CD4-positive, alpha-beta T cell treated with Interleukin-4 for 1 hour (primary cell): ENCODE measurements at places on chromosomes 12 and 14.
A peak's percentile ranks its signal among the peaks of the same experiment; 100 is the strongest.

DNA sequence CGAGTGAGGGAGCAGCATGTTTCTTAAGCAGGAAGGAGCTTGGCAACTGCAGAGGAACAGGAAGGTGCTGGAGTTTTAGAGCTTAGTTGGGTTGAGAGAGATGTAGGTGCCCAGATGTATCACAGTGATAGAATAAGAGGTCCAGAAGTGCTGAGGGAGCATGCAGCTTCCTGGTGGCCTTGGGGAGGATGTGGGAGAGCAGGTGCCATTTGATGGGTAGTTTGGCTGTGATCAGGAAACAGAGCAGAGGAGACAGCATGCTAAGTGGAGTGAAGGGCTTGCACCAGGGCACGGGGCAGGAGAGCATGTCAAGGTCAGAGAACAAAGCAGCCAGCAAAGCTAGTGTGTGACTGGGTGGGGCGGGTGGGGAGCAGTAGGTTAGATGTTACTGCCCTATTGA is 74.8 kb downstream of the PAPOLA start:
- no peak for DNase-seq

DNA sequence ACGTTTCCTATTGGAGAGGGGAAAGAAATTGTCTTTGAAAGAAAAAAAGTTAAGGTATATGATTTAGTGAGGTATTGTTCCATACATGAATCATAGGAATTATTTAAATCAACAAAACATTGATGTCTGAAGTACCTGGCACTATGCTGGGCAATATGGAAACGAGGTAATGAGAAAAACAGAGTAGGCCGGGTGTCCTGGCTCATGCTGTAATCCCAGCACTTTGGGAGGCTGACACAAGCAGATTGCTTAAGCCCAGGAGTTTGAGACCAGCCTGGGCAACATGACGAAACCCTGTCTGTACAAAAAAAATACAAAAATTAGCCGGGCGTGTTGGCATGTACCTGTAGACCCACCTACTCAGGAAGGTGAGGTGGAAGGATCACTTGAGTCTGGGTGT is 45.9 kb downstream of the AEBP2 start:
- no peak for DNase-seq

DNA sequence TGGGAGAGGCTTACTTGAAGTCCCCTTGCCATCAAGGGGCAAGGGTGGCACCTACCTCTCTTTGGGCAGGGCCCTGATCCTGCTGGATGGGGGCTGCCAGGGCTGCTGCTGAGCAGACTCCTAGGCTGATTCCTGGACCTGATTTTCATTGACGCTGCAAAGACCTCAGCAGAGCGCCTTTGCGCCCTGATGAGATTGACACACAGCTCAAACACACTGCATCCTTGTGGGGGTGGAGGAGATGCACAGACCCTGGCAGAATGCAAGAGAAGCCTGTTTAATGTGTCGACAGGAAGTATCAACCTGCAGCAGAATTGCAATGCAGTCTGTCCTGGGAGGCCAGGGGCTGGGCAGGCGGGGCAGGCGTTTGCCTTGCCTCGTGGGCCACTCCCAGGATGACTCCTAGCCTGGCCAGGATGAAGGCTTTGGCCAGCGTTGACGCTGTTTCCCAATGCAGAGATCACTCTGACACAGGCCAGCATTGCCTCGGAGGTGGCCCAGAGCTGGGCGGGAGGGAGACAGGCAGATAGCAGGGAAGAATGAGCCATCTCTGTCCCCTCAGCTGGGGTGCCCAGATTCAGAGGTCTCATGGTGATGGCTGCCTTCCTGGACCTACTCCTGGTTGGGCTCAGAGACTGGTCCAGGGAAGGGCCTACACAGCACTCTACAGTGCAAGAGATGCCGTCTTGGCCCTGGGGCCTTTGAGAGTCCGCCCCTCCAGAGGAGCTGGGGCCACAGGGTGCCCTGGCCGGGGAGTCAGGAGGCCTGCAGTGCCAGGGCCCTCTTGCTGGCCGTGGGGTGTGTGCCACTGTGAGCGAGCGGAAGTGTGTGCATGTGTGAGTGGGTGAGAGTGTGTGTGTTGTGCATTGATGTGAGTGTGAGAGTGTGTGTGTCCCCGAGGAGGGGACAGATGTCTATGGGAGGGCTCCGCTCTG is 108.3 kb downstream of the KIF26A start:
- DNase-seq = no peak

GRCh38 chr14:103132381-103133209 is 9.3 kb downstream of the TNFAIP2 start:
- no peak for DNase-seq

DNA sequence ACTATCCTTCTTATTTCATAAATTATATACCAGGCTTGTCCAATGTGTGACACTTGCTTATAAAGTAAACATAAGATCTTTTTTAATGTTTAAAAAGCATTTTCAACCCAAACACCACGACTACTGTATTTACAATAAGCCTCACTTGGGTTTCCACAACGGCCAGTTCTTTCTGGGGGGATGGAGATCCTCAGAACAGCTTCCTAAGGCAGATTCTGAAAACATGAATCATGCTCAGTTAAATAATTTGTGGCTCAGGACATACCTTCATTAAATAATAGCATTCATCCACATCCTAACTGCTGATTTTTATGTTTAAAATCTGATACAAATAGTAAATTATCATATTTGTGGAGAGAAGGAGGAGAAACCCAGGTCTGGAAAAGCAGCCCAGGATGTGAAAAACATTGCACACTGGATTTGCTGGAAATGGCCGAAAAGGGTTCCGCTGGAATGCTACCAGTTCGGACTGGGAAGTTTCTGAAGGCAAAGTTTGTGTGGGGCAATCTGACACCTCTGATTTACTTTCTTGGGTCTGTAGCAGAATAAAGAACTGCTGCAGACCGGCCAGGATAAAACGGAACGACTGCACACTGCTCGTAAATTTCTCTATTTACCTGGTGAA is 597 bp downstream of the GLT8D2 start:
- DNase-seq = no peak

GRCh38 chr14:103932791-103933490 is 4.7 kb downstream of the TDRD9 start:
- DNase-seq = no peak

DNA sequence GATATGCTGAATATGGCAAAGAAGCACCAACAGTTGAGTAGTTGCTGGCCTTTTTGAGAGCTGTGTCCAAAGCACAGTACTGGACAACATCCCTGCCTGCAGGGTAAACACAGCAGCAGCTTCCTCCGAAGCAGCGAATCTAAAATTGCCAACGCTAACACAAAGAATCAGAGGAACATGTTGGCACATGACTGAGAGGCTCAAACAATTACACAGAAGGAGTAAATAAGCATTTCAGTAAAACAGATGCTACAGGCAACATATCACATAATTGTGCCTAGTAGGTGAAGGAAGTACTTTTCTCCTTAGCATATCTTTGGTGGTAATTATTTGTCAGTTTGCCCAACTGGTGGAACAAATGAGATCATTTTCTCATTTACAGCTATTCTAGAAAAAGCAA is 52.1 kb downstream of the KICS2 start:
- DNase-seq = no peak

- no peak for DNase-seq
These were observed 7.5 kb downstream of the EIF5 start for GRCh38 chr14:103341250-103342129.

GRCh38 chr12:111558107-111558376 is 41.1 kb downstream of the ATXN2 start:
- no peak for DNase-seq

GRCh38 chr12:9364224-9365176 is 156.3 kb upstream of the PZP start:
- peak; percentile 18 for DNase-seq

DNA sequence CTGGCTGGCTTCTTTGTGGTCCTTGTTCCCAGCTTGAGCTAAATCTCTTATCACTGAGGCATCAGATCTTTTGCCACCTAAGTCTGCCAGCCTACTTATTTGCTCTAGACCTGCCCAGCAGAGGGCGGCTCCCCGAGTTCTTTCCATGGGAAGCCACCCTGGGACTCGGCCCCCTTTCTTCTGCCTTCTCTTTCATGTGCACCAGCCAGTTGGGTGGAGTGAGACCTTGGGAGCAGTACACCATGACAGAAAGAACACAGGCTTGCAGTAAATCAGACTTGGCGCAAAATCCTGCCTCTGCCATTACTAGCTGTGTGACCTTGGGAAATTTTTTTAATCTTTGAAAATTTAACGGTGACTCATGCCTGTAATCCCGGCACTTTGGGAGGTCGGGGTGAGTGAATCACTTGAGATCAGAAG is 7.4 kb downstream of the SMAGP start:
- peak; percentile 46 for DNase-seq

GRCh38 chr12:62772416-62772955 is 162.5 kb downstream of the PPM1H start:
- DNase-seq = no peak

- no peak for DNase-seq
These were observed 5.4 kb upstream of the TAS2R46 start for GRCh38 chr12:11067514-11067913.

DNA sequence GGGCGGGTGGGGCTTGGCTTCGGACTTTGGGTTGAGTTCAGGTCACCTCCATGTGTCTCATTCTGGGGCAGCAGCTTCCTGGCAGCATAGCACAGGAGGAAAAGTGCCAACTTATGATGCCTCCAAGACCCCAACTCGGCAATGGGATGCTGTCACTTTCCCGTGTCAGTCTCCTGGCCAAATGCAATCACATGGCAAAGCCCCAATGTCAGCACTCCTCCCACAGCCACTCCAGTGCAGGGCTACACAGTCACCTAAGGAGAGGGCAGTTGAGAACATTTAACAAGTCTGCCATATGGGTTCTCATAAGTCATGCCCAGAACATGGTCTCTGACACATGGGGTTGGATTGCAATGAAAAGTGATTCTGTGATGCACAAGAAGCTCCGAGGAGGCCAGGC is 26.7 kb downstream of the ELK3 start:
- DNase-seq = no peak

DNA sequence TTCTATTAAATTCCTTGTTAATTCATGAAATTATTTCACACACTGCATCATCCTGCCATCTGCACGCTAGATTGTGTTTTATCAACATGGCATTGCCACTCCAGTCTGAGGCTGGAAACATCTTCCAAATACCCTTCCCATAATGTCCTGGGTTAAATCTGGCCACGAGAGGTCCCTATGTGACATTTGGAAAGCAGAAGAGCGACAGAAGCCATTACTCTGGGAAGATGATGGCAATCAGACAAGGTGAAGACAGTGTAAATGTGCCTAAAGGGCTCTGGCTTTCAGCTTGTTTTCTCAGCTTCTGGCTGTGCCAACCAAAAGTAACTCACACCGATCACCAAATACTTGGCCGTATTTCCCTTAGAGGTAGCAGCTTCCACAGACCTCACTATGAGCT is 144.8 kb downstream of the CAPZA3 start:
- DNase-seq = no peak

GRCh38 chr12:96486751-96487613 is 2.4 kb upstream of the CFAP54 start:
- no peak for DNase-seq

DNA sequence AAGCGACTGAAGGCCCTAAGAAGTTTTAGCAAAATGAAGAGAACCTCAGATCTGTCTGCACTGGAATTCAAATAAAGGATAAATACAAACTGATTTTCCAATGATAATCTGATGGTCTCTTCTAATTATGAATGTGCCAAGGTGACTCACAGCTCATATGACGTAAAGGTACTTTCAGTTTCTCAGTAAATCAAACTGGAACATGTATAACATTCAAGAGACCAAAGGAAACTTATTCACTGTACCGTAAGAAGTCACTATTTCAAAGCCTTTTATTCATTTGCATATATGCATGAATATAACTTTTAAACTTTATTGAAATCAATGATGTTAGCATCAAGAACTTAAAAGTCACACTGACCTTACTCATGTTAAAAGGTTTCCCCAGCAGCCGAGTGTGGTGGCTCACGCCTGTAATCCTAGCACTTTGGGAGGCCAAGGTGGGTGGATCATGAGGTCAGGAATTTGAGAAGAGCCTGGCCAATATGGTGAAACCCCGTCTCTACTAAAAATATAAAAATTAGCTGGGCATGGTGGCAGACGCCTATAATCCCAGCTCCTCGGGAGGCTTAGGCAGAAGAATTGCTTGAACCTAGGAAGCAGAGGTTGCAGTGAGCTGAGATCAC is 52.2 kb downstream of the ATXN2 start:
- no peak for DNase-seq

DNA sequence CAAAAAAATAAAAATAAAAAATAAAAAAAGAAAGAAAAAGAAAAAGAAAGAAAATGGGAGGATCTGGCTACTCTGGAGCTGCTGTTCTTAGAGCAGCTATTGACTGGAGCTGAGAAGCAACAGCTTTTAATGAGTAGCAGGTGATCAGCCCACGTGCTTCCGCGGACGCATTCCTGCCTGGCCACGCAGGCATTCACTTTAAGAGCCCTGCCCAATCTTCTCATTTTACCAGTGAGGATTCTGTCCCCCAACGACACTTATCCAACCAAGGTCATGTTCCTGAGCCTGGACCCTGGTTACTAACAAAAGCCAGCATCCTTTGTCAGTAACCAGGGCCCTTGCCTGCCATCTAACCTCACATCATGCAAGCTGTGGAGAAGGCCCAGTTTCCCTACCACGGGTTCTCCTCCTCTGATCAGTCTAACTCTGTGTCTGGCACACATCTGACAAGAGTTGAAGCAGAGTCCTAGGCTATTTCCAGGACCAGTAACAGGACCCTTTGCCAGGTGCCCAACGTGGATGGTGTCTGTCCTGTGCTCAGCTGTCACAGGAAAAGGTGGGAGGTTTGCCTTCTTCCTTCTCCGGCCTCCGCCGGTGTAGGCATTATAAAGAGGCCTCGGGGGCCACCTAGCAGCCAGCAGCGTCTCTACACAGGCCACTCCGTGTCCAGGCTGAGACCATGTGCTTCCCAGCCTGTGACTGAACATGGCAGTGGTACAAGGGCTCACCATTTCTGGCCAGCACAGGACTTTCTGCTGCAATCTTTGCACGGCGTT is 60.9 kb upstream of the GPATCH2L start:
- DNase-seq = no peak

DNA sequence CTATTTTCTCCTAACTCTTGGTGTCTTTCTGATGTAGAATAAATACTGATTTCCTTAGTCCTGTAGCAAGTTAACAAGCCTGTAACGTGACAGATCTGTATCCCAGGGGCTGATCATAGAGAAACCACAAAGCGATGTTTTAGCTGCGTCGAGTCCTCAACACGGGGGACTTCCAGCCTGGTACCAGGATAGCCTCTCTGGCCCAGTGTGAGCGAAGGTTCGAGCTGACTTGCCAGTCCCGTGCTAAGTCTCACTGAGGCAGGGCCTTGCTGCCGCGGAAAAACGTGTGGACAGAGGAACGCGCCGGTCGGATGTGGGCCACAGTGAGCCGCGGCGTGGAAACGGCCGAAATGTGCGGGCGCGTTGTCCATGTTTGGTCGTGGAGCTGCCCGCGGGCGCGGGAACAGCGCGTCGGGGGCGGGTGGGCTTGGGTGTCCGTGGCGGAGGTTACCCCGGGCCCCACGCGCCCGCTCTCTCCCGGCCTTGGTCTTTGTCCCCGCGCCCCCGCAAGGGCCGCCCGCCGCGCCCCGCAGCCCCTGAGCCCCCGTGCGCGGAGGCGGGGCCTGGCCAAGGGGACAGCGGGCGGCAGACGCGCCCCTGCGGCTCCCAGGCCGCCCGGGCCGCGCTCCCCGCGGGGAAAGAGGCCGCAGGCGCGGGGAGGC is 531 bp upstream of the EML1 start:
- peak; percentile 8 for DNase-seq
